ENCODE measurements at places on chromosomes 2 and 18.

DNA sequence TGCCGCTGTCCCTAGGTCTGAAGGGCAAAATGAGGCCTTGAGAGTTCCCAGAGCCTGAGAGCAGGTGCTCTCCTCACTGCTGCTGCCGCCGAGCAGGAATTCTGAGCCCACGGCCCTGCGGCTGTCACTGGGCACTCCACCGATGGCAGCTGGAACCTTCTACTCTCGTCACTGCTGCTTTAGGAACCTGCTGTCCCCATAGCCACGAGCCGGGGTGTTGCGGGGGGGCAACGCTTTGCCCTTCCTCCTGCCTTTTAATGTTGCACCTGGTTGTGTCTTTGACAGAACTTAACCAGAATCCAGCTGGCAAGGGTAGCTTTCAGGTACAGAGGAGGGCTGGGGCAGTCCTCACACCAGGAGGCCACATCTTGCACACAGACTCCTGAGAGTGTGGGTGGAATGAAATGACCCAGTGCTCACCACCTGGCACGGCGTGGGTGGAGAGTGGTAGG is 32.3 kb downstream of the NCK2 start:
- DNase-seq, result no peak

DNA sequence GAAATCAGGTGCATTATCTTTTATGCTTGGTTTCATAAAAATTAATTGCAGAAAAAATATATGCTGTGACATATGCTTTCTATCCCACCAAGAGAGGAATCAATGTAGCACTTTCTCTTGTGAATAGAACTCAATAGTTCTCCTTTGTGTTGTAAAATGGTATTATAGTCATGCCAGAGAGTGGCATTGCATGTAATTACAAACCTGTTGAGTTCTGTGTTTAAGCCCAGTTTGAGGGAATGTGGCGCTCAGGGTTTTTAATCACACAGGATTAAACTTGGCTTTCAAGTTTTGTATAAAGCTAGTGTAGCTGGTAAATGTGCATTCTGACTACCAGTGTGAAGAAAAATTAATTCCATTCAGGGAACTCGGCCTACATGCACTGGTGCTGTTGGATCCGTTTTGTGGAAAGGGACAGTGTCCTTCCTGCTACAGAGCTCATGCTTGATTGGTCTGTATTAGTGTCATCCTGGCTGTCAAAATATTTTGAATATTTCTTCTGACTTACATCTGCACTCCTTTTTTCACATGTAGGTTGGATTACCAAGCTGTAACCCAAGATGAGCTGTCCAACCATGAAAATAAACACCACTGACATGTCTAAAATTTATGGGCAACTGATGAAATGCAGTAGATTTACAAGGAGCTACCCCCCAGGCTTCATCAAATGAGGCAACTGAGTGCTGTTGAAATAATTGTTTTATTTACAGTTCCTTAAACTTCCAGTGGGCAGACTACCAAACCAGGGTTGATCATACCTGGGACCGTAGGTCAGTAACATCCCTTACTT is 80.3 kb downstream of the SLC4A3 start:
- DNase-seq, result no peak

DNA sequence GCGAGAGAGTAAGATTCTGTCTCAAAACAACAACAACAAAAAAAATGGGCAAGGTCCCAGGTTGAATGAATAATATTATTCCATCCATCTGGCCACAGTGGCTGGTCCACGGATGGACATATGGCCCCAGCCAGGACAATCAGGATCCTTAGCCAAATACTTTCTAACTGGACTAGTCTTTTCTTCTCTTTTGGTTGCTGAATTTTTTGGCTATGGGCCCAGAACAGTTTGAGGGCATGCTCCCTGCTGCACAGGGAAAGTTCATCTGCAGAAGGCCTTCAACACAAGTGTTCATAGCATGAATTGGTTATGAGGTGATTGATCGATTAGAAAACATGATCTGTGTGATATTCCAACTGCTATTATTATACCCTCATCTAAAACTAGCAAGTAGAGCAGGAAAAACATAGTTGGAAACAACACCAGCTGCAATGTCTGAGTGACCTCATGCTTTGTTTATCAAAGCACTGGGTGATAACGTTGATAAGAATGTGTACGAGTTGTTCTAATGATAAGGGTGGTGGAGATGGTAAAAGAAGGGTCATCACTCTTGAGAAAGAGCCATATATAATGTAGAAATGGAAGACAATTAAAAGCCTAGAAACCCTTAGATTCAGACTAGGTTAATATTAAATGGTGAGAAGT is 47.8 kb upstream of the RNF103 start:
- DNase-seq, result no peak

DNA sequence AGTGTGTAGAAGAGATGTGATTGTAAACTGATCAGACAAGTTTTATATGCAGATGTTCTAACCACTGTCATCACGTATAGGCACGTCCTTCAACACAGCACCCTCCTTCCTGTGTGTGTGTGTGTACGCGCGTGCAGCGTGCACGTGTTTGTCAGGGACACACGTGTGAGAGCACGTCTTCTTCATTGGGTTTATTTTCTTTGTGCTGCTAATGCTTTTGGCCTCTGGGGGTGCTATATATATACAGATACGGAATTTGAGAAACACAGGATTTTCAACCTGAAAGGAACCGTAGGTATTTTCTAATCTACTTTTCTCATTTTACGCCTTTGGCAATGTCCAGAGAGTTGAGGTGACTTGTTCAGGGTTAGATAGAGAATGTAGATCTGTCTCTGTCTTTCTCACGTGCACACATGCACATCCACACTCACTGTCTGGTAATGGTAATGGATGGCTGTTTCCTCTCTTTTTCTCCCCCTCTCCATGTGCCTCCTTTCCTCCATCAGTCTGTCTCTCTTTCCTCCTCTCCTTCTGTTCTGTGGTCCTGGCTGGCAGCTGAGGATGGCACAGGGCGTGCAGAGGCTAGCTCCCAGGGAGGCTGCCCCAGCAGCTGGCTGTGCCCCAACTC is 13.4 kb upstream of the CELF4 start:
- no peak for DNase-seq

DNA sequence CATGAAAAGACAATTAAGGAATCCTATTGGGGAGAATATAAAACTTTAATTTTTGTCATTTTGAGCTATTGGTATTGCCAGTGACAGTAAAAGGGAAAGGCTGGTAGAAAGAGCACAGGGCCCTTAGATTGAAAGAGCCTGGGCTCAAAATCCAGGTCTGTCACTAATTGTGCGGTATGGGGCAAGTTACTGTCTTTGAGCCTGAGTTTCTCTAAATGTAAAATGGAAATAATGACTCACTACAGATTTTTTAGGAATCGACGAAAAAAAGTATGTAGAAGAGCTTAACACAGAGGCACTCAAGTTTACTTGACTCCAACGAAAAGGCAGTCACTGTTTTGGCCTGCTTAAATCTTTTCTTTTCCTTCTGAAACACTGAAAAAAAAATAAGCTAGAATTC is 7.0 kb downstream of the NDUFV2 start:
- no peak for DNase-seq

DNA sequence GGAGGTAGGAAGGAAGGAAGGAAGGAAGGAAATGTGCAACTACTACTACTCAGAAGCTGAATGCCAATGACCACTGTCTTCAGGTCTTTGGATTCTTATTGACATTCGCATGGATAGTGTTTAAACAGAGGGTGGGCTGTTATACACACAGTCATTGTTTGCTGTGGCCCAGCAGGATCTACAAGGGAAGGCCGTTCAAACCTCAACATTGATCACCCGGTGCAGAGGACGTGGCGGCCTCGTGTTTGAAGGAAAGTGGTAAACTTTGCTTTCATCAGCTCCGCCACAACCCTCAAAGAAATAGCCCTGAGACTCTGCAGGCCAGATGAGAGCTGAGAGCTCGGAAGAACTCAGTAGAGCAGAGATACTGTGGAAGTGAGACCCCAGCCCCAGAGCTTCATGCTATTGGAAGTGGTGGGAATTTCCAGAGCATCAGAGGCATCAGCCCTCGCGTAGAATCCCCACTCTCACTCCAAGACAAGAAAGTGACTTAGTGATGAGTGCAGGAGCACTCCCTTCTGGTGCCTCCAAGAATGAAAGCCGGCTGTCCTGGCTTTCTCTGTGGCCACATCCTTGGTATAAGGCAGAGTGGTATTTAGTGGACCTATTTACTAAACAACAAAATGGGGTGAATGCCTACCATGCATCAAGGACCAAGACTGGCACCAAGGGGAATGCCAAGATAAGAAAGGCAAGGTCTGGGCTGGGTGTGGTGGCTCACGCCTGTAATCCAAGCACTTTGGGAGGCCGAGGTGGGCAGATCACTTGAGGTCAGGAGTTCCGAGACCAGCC is 10.1 kb upstream of the ROCK2 start:
- no peak for DNase-seq

DNA sequence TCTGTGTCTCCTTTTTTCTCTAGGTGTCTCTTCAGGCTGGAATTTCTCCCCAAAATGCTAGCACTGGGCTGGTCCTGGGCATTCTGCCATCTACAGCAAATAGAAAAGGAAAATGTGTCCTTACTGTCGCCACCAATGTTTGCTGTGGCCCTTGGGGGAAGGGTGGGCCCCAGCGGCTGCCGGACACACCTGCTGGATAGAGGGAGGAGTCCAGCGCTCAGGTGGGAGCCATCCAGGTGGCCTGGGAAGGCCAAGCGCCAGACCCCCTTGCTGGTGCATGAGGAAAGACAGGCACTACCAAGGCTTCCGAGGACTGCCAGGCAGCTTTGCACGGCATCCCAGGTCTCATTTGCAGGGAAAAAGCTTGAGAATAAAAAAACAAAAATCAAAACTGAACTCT is 147.7 kb upstream of the GATA6 start:
- no peak for DNase-seq

GRCh38 chr18:68267583-68267982 is 447.3 kb downstream of the TMX3 start:
- DNase-seq, result no peak

GRCh38 chr2:201130524-201131186 is 14.7 kb downstream of the CFLAR start:
- no peak for DNase-seq

GRCh38 chr2:7880126-7880525 is 801.7 kb upstream of the ID2 start:
- DNase-seq, result no peak

DNA sequence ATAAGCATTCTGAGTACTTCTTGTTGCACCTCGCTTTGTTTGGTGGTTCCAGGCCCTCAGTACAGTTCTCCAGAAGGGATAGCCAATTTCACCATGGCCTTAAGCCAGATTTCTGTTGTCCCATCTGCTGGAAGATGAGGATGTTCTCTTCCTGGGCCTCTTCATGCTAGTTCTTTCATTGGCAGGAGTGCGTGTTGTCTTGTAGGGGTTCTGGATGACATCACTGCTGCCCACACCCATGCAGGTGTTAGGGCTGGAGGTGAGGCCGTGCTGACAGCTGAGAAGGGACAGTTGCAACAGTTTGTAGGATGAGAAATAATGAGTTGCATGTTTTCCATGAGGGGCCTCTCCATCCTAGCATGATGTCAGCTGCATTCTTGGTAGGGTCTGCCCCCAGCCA is 142.9 kb downstream of the LDLRAD4 start:
- DNase-seq, result no peak

- DNase-seq, result no peak
Measured at GRCh38 chr2:179936654-179937053, 70.4 kb downstream of the CWC22 start.

- no peak for DNase-seq
Measured at GRCh38 chr18:76546436-76546835, 51.4 kb upstream of the ZNF516 start.

- DNase-seq, result no peak
Measured at GRCh38 chr2:13401312-13401711, 684.6 kb downstream of the TRIB2 start.

DNA sequence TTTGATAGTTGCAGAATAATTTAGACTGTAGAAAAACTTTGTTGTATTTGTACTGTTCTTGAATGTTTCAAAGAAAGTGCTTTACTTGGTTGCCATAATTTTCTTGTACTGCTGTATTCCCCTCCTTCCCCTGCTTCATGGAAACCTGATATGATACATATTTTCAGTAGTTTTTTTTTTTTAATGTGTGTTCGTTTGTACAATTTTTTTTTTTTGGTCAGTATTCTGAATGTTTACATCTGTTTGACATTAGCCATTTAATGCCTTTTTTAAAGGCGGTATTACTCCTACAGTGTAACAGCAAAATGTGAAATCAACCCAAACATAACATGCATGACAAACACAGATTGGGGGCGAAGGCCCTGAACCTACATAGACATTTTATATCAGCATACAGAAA is 172.3 kb downstream of the ASXL3 start:
- no peak for DNase-seq

- no peak for DNase-seq
Measured at GRCh38 chr2:214839464-214839863, 30.0 kb upstream of the BARD1 start.

DNA sequence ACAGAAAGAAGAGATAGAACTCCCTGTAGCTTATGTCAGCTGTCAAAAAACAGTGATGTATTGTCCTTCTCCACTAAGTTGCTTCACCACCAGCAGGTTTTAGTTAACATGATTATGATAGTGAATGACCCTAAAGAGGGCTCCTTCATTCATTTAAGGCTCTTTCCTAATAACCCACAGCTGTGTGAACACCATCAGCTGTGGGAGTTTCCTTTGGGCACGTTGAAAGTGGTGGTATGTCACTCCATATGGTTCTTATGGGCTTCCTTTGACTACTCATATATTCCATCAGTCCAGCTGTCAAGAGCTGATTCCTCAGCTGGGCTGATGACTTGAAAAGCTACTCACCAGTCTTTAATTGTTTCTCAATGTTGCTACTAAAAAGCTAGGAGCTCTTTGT is 210.3 kb downstream of the UBE2E3 start:
- no peak for DNase-seq

DNA sequence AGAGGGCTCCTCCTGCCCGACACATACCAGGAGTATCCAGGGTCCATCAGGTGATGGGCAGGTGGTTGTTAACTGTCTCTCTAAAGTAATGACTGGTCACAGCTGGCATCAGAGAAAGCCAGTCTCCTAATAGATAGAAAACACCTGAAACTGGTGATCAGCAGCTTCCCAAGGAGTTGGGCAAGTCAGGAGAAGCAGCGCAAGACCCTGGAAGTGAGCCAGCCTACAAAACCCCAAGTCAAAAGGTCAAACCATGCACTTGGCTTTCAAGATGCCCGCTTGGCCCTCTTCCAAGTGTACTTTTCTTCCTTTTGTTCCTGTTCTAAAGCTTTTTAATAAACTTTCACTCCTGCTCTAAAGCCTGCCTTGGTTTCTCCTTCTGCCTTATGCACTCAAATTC is 815.2 kb downstream of the DCDC2C start:
- DNase-seq, result no peak

- no peak for DNase-seq
Measured at GRCh38 chr2:230983566-230983965, 12.4 kb upstream of the SPATA3 start.

Data from NCI-H1048 (cell line).